ENCODE measurements at places on chromosomes 3 and 15.

- DNase-seq: no peak
These were observed 203.6 kb upstream of the WNT5A start for GRCh38 chr3:55690726-55691125.

DNA sequence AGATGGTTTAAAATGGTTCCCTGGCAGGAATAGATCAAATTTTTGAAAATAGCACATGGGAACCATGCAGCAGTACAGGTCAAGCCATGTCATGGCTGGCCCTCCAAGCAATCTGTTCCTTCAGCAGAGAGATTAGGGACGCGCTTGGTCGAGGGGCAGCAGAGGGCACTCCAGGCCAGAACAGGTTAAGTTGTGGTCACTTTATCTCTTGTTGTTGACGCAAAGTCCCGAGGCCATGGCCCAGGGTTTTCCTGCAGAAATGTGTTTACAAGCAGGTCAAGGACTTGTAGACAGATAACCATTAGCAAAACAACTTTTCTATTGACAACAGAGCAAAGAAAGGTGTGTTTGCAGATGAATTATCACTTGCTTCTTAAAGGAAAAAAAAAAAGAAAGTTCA lies 570.0 kb upstream of the NR2F2 start:
- DNase-seq: no peak

GRCh38 chr15:91302588-91303439 lies 202.8 kb downstream of the SV2B start:
- DNase-seq: no peak

GRCh38 chr15:25733856-25734679 lies 129.1 kb downstream of the ATP10A start:
- no peak for DNase-seq

DNA sequence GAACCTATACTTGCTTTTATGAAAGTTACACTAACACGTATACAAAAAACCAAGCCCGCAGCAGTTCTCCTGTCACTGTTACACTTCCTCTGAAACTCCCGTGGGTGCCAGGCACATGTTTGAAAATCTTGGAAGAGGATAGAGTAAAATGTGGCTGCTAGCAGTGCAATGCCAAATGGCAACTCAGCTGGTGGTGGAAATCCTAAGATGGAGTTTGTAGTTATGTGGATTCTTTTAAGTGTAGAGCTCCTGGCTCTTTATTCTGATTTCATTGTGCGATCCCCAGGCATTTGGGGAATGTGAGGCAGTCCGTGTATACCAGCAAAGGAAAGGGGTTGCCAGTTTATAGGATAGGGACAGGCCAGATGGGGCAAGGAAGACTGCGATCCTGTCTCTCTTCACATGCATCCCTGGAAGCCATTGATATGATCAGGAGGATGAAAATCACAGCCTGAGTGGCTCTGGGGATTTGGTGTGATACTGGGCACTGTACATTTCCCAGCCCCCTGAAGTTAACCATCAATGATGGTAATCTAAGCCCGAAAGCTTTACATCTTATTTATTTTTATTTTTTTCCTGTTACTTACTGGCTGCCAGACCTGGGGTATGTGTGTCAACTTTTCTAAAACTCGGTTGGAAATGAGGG lies 1.1 kb downstream of the STAC start:
- DNase-seq: no peak

Measured in activated CD8-positive, alpha-beta memory T cell treated with anti-CD3 and anti-CD28 coated beads, Interleukin-2, amount 50 U/mL, for 48 hours (primary cell).